ENCODE measurements at places on chromosomes 3 and 15.

- no peak for DNase-seq
Measured at GRCh38 chr15:99445272-99445850, 120.4 kb upstream of the MEF2A start.

DNA sequence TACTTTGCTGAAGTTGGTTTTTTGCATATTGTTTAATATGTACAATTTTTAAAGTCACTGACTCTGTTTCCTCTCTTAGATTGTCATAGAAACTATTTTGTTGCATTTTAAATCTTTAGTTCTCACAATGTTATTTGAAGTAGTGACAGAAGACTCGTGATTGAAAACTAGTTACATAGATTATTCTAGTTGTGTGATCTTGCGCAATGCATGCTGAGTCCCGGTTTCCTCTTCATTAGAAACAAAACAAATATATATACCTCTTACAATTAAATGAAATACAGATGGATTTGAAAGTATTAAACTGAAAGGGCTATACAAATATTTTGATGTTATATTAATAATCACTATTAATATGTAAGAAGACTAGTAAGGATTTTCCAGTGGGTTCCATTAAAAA is 333.0 kb downstream of the LPP start:
- no peak for DNase-seq

GRCh38 chr3:81758275-81758674 is 3.2 kb downstream of the GBE1 start:
- no peak for DNase-seq

DNA sequence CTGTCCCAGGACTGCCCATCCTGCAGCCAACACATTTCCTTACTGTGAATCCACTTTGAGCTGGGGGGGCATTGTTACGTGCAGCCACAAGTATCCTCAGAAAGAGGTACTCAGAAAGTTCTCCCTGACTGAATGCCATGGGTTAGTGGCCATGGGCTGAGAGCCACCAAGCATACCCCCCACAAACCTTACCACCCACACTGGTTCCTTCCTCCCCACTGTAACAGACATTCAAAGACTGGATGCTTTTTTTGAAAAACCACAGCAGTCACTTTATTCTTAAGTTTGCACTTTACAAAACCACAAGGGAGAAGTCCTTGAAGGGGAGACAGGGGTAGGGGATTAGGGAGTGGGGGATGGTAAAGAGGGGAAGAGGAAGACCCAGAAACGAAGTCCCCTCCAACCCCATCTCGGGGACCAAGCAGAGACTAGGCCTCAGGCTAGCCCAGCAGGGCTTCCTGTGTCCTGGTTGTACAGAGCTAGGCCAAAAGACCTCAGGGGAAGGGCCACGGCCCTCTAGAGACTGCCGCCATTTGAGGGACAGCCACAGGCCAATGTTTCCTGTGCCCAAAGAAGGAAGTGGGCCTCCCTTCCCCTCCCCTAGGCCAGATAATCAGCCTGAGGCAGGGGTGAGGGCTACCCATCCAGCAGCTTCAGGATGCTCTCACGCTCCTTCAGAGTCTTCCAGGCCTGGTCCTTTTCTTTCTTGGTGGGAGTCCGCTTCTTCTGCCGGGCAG is 10.1 kb upstream of the CAMK1 start:
- no peak for DNase-seq

- no peak for DNase-seq
Measured at GRCh38 chr3:106068795-106069194, 200.0 kb upstream of the CBLB start.

DNA sequence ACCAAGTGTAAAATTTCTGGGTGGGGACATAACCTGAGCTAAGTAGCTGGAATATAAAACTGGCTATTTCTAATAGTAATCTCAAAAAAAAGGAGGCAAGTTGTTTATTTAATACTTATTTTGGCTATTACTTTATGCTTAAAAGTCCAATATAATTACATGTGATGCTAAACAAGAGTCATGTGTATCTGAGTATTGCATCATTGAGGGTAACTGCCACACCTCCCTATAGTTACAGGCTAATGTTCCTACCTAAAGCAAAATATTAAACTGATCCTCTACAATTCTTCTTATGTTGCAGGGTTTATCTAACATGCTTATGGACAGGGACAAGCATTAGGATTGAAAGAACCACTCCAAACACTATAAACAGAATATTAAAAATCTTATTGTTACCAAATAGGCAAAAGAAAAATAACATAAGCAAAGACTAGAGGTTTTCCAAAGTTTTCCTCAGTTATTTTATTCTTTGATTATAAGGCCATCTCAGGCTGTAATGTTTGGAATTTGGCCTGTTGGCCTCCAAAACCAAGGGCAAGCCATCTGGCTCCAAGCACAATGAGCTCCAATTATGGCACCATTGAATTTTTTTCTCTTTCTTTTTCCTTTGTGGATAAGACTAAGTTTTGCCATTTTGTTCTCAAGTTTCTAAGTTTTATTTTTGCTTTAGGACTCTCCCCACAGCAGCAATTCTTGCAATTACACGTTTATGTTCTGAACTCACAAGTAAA is 75.8 kb upstream of the ABI3BP start:
- no peak for DNase-seq

DNA sequence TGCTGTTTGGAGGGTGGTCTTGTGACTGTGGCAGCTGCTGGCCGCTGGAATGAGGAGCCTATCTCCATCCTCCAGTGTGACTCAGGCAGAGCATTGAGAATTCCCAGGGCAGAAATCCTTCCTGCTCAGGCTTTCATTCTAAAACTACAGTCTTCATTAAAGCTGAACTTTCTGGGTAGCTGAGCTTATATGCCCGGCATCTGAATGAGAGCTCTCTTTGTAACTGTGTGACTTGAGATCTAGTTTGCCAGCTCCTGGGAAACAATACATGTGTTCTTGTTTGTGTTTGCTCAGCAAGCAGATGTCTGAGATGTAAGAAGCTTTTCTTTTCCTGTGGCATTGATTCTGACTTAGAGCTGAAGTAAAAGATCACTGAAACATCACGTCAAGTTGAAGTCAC is 22.4 kb downstream of the RLBP1 start:
- DNase-seq = peak; percentile 13

DNA sequence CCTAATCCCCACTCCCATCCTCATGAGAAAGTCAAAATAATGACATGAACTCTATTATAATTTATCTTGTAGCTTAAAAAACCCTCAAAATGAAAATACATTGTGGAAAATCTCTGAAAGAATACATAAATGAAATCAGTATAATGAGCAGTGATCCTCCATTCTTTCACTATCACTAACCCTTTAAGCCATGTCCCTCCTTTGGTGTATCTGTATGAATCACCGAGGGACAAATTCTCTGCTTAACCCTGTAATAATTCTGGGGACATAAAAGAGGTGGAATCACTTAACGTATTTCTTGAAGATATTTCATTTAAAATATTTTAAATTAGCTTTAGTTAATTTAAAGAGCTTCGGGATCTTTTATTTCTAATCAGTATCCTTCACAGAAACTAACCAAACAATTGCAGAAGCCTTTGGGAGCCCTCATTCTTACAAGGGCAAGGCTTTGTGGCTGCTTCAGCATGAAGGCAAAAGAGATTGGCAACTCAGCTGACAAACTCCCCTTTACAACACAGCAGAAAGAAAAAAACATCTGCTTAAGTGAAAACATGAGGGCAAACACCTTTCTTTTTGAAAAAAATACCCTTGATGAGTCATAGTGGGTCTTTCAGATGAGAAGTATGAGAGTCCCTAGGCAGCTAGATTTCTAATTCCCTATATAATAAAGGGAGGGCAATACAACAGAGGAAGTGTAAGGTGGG is 44.0 kb upstream of the ALCAM start:
- DNase-seq = no peak

DNA sequence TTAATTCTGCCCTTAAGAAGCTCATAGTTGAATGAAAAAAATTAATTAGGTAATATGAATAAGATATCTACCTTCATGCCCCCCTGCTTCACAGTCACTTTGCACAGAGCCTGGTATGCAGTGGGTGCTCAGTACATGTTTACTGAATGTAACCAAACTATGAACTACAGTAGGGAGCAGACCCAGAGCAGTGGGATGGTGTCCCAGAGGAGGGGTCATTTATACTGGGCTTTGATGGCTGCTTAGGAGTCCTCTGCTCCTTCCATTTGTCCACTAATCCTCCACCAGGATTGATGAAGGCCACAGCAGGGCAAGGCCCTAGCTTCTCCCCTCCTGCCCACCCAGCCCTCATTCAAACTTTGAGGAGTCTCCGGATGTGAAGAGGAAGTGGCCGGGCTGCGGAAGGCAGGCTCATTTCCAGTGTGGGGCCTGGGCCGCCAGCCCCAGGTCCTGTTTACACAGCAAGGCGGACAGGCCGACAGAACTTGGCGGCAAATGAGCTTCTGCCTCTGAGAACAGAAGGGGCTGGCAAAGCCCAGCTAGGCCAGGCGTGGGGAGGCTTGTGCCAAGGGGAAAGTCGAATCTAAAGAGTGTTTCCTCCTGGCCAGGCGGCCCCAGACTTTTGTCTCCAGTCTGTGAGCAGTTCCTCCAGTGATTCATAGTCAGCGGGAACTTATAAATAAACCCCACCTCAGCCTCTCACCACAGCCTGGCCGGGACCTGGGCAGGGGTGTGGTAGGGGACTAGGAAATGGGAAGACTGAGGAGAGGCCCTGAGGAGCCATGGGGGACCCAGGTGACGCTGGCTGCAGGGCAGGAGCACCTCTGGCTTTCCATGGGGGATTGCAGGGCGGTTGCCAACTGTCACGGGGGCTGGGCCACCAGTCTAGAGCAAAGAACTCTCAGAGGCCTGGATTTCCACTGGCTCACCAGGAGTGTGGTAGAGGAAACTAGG is 51.6 kb upstream of the LCTL start:
- DNase-seq = peak; percentile 76

DNA sequence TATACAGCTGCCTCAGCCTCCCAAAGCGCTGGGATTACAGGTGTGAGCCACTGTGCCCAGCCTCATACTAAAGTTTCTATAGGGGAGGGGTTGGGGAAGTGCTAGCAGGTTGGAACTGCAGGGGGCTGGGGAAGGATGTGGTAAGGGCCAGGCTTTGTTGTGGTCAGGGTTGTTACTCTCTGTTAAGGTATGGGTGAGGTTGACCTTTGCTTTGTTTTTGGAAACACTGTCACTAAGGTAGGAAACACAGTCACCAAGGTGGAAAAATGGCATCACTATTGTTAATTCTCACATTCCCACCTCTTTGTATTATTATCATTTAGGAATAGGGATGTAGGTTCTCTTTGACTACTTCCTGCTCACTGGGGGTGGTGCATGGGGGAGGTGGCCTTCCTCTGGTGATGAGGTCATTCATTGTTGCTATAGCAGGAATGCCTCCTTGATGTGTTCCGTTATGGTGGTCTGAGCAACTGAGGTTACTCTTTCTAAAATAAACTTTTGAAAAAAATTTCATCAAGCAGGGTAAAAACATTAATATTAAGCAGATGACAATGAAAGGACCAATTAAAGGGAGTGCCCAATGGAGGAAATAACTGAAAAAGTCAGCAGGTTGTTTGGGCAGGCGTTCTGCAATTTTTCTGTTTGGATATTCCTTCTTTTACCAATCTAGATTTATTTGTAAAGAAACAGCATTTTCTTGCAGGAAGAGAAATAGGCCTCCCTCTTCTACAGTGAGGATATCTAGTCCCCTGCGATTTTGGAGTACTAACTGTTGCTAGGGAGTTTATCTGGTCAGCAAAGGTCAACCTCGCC is 150.5 kb downstream of the WDR76 start:
- no peak for DNase-seq

- no peak for DNase-seq
Measured at GRCh38 chr3:127768346-127769008, 53.8 kb downstream of the MGLL start.
